ENCODE measurements at places on chromosomes 1 and 21.

DNA sequence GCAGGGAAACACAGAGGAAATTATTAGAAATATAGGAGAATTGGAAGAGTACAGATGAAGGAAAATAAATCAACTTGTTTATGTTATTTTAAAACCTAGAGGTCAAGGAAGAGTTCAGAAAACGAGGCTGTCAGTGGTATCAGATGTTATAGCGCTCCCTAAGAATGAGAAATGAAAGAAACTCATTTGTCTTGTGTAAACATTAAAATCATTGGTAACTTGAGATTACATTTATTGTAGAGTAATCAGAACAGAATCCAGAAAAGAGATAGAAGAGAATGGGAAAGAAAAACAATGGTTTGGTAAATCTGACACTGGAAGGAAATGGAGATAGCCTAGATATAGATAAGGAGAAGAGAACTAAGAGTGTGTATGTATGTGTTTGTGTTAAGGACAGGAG lies 106.4 kb downstream of the ATF6 start:
- no peak for DNase-seq

DNA sequence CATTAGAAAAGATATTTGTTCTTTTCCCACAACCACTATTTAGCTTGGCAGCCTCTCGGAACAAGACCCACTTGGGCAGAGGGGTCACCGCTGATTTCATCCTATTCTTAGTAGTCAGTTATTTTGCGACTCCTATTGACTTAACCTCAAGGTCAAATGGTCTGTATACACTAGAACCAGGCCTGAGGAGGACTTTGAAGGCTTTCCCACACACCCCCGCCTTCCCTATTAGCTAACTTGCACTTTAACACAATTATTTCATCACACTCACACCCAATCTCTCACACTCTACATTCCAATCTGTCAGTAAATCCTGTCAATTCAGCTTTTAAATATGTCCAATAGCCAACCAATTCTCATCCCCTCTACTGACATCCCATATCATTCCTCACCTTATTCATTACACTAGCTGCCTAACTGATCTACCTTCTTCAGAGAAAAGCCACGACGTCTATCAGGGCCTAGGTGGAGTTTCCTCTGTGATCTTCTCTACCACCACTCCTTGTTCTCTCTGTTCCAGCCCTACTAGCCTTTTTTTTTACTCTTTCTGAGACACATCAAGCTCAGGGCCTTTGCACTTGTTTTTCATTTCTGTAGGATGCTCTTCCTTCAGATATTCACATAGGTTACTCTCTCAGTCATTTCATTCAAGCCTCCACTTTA lies 1.0 kb upstream of the NIBAN1 start:
- no peak for DNase-seq

DNA sequence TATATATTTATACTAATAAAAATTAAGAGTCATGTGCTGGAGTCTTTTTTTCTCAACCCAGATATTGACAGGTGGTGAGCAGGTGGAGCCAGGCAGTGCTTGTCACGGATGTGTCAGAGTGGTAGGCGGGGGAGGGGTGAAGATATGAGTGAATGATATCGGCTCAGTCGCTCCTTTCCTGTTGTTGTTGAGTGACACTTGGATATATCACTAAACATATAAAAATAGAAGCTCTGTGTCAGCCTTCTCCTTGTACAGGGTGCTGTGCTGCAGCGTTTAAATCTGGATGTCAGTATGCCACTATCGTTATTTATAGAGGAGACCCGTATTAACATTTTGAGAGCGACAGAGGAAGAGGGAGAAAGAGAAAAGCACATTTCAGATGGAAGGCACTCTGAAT lies 339.6 kb downstream of the NUF2 start:
- DNase-seq: no peak

DNA sequence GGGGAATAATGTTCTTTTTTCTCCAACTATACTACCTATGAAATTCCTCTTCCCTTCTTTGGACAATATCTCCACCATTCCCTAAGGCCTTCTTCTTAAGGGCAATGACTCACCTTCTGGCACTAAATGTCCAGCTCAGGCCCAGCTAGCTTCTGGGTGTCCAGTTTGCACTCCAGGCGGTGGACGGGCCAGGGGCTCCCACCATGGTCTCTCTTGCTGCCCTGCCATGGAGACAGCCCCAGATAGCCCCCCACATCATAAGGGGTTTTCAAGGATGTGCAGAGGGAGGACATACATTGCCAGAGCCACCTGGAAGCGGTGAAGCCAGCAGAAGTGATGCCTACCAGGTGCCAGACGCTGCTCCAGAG lies 43.8 kb downstream of the C1orf198 start:
- DNase-seq: peak; percentile 59

DNA sequence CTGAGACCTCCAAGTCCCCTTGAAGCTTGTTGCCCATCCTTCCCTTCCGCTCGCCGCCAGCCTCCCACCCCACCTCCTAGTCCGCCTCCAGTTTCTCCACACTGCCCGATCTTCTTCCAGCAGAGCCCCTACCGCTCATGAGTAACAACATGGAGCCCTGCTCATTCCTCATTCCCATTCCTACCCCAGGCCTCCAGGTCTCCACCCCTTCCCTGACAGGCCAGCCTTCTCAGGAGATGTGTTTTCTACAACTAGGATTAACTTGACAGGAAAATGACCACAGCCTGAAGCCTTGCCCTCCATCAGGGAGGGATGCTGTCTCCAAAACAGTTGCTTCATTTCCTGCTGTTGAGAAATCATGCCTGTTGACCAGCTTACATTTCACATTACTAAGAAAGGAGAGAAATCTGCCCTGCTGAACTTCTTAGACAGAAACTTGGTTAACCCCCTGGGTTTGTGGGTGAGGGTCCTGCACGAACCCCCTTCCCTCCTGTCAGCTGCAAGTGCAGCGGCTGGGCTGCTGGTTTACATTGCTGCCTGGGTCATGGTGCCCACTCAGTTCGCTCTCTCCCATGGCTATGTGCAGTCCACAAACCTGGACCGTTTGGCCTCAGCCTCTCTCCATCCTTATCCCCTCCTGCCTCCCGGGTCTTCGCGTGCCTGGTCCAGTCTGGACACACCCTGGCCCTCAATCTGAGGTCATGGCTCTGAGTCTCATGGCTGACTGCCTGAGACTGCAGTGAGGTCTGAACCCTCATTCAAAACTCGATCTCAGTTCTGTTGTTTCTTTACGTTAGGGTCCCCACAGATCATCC lies 16.1 kb upstream of the CHI3L1 start:
- peak; percentile 83 for DNase-seq

DNA sequence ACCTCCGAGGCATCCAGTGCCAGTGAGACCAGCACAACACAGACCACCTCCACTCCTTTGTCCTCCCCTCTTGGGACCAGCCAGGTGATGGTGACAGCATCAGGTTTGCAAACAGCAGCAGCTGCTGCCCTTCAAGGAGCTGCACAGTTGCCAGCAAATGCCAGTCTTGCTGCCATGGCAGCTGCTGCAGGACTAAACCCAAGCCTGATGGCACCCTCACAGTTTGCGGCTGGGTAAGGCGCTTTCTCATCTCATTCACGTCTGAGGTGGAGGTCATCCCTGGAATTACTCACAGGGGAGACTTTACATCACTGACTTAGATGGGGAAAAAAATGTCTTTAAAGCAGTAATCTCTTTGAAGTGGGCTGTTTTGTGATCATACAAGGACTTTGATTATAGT lies 106.3 kb downstream of the CD247 start:
- DNase-seq: no peak

GRCh38 chr1:239386453-239387303 lies at the start of gene CHRM3:
CHRM3 (plus strand) TSS chr1:239386568; CDS start chr1:239907452, 520,884 bp downstream.
- peak; percentile 60 for DNase-seq
